Pulmonary artery endothelial cell (primary cell): ENCODE measurements at places on chromosomes 3 and 15. TPM values are rescaled to one million over a fixed set of nuclear protein-coding genes. Genes with fewer than 3 reads are reported as not detected.

The CHRNB4 gene
- total RNA-seq: not detected in 2 replicates

GRCh38 chr3:107077391-107077790 lies 299.8 kb upstream of the CCDC54 start:
- no peak for DNase-seq

- DNase-seq: no peak
These were observed 9.1 kb upstream of the DAZL start for GRCh38 chr3:16614033-16615031.

DNA sequence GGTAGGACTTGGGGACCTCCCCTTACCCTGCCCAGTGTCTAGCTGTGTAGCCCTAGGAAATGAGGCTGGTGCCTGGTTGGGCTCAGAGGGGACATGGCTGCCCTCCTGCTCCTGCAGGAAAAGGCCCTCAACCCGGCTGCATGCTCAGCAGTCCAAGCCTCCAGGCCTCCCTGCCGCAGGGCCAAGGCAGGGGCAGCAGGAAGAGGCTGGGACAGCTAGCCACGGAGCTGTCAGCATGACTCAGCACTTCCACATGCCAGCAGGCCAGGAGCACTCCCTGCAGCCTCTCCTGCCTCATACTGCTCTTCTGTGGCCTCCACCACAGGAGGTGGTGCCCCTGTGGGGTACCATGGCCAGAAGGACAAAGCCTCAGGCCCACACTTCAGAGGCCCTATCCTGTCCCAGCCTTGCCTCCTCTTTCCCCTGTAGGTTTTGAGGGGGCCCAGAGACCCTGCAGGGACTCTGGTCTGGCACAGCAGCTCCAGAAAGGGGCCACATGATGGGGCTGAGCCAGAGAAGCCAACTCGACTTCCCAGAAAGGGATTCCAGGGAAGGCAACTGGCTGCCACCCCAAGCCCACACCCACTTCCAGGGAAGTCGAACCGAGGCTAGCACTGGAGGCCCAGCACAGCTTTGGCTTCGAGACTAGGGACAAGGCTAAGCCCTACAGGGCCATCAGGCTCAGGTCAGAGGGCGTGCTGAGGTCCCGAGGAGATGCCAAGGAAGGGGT lies 19.5 kb downstream of the TKT start:
- peak; percentile 76 for DNase-seq

DNA sequence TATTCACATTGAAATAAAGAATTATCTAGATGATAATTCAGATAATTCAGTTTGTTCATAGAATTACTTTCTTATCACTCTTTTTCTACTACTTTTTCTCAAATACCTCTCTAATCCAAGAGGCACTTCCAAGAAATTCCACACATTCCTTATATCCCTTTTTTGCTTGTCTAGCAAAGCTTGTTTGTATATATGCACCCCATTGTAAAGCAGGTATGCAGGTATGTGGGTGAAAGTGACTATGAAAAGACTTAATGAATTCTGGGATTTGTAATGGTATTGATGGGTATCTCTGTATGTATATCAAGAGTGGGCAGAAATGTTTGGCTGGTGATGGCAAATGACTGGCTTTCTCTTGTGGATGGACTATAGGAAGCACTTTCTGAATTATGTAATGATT lies 94.1 kb upstream of the FGF7 start:
- DNase-seq: no peak

GRCh38 chr15:57797110-57797509 lies 90.6 kb downstream of the POLR2M start:
- no peak for DNase-seq

DNA sequence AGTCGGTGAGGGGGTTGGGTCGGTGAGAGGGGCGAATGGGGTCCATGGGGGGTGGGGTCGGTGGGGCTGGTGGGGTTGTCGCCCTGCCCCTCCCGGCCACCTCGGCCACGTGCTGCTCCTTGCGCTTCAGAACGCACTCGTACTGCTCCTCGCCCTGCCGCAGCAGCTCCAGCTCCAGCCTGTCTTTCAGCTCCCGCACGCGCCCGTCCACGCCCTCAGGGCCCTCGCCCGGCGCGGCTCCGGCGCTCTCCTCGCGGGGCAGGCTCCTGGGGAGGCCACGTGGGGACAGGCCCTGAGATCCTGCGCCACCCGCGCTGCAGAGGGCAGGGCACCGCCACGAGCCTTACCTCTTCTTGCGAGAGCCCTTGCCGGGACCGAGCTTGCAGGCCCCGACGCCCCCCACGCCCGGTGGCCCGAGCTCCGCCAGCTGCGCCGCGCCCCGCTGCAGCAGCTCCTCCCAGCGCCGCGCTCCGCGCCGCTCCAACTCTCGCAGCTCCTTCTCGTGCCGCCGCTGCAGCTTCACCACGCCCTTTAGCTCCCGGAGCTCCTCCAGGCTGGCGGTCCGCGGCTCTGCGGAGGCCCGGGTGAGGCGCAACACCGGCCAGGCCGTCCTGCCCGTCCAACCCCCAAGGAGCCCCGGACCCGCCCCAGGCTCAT lies 8.2 kb upstream of the ANKRD63 start:
- DNase-seq: no peak

- DNase-seq: no peak
These were observed 58.8 kb downstream of the TUBGCP4 start for GRCh38 chr15:43429687-43430086.
